ENCODE measurements at places on chromosomes 6 and 20.

DNA sequence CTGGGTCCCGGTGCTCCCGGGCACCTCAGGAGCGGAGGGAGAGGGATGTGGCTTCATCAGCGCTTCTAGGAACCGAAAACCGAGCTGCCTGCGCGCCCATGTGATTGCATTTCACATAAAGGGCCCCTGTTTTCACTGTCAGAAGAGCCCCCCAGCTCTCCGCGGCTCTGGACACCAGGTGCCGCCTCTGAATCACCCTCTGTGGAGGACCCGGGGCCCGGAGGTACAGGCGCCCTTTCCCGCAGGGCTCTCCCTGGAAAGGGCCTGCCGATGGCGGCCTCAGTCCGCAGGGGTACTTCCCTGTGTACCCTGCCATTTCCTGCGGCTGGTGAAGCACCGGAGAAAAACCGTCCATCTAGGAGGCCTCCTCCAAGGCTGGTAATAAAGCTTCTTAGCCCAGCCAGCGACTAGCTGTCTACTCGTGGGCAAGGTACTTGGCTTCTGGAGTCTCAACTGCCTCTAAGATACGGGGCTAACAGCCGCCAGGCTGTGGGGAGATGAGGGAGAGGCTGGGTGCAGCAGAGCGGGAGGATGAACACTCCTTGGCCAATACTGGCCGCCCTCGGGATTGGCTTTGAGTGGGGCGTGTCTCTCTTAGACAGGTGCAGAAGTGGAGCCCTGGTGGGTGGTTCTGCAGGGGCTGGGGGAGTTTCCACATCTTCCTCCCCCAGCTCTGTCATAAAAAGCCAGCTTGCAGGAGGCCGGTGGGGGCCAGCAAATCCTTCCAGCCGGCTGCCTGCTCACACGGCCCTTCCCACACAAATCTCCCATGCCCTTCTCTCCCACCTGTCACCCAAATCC is 1.6 kb downstream of the PPP1R16B start:
- peak; percentile 15 for DNase-seq

- no peak for DNase-seq
Observed at GRCh38 chr6:166435574-166435973, 52.8 kb upstream of the MPC1 start.

DNA sequence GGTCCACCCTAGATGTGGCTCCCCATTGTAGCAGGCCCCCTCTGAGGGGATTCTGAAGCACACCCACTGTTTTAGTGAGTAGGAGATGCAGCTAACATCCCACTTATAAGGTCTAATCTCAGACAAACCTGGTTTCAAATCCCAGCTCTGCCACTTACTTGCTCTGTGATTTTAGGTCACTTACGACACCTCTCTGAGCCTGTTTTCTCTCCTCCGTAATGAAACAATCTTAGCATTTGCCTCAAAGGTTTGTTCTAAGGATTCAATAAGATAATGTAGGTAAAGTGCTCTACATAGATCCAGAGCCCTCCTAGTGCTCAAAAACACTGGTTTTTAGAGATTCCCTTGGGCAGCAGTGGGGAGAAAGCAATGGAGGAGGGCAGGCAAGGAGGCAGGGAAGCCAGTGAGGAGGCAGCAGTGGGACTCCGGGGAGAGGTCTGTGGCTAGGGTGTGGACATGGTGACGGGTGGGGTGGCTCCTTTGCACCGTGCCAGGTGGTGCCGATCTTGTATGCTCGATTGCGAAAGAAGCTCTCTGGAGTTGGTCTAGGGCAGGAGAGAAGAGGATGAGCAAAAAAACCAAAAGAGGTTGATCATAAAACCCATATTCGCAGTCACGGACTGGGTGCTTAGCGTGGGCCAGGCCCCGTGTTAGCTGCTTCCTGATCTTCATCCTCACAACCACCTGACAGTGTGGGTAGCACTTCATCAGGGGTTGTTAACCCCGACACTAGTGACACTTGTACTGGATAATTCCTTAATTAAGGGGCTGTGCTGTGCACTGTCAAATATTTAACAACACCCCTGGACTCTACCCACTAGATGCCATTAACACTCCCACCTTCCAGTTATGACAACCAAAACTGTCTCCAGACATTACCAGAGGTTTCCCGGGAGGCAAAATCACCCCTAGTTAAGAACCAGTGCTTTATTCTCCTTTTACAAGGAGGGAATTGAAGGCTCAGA is 16.8 kb upstream of the PTGIS start:
- no peak for DNase-seq

- DNase-seq, result peak; percentile 56
Observed at GRCh38 chr6:152993431-152993830, 9.1 kb downstream of the MTRF1L start.

DNA sequence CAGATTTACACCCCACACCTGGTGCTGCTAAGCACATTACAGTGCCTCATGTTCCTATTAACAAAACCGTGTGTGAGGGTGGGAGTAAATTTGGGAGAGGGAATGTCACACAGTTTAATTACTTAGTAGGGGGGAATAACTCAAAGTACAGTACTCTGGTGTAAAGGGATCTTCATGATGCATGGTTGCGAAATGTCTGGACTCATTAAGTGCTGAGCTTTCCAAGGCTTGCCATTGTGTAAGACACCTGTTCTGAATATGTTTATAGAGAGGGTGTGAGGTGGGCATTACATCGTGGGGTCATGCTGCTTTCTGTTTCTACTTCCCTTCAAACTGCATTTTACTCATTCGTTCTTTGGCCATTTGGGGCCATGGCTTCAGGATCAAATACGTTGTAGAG is 181.2 kb downstream of the ADGRG6 start:
- DNase-seq, result no peak

- DNase-seq, result no peak
Observed at GRCh38 chr6:156822747-156823206, 45.6 kb downstream of the ARID1B start.

DNA sequence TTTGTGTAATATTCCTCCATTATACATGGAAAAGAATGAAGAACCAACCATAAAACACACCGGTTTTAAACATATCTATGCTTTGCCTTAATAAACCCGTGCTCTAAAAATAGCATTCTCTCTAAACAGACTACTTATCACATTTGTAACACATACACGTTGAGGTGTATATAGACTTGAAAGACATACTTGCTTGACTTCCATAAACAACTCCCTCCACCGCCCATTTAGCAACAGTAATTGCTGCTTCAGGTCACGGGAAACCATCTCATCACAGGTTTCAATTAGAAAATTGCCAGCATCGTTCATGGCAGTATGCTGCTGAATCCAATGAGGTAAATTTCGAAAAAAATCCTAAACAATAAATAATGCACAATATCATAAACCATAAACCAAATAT is 174.0 kb downstream of the SYNE1 start:
- DNase-seq, result no peak

GRCh38 chr6:87724983-87725811 is 23.2 kb upstream of the AKIRIN2 start:
- DNase-seq, result no peak

DNA sequence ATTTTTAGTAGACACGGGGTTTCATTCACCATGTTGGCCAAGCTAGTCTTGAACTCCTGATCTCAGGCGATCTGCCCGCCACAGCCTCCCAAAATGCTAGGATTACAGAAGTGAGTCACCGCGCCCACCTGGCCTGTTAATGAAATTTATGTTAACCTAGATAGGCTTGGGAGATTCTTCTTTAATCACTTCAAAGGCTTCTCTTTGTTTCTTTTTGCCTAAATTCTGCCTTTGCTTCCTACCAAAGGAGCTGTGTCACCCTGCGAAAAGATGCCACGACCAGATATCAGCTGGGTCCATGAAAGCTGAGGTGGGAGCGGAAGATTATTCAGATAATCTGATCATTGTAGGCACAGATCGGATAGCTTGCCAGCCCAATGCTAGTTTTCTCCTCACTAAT is 75.3 kb downstream of the GMPR start:
- DNase-seq, result no peak

DNA sequence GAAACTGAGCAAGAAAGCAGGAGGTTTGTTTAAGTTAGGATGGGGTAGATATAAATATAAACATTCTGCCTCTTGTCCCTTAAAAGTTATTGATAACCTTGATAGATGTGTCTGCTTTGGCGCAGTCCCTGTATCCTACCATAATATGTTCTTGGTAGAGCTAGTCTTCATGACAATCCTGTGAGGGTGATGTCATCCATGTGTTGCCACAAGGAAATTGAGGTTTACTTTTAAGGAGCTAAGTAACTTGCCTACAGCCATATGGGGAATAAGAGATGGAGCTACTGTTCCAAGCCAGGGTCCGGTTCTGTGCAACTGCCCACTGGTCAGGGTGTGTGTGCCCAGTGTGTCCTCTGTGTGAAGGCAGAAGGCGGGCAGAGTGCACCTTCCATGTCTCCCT is 78.5 kb downstream of the SSR1 start:
- no peak for DNase-seq

- peak; percentile 12 for DNase-seq
Observed at GRCh38 chr6:35728683-35729678, 7.9 kb upstream of the ARMC12 start.

- no peak for DNase-seq
Observed at GRCh38 chr6:76120302-76120701, 47.8 kb upstream of the IMPG1 start.

- DNase-seq, result peak; percentile 96
Observed at GRCh38 chr6:17393892-17394631, 667 bp downstream of the CAP2 start.

DNA sequence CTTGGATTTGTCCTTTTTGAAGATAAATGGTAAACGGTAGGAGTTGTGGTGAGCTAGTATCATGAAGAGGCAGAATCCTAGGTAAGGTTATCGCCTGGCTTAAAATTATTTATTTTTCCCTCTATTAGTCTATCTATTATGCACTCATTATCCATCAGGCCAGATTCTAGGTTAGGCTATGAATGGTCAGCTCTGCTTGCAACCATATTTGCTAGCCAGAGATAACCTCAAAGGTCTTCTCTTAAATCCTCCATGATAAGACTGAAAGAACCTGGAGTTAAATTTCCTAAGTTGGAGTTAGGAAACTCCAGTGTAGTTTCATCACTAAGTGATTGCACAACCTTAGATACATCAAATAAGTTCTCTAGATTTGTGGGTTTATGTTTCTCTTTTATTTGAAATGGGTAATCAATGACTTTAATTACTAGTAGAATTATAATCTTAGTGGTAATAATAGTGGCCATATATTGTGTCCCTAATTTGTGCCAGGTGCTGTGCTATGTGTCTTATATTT is 302.1 kb upstream of the RUNX2 start:
- no peak for DNase-seq

DNA sequence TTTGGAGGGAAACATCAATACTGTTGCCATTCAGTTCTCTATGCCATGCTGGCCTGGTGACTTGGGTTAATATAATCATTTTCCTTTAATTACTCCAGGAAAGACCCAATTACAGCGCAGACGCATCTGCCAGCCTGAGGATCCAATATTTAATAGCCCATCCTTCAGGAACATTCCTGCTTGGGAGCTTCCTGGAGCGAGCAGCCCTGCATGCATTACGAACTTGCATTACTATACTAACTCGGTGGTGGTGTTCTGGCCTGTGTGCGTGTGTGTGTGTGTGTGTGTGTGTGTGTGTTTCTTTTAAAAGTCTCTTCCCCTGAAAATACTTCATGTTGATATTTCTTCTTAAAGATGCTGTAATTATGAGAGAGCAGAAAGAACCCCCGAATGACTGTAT is 26.5 kb downstream of the PMEPA1 start:
- no peak for DNase-seq

DNA sequence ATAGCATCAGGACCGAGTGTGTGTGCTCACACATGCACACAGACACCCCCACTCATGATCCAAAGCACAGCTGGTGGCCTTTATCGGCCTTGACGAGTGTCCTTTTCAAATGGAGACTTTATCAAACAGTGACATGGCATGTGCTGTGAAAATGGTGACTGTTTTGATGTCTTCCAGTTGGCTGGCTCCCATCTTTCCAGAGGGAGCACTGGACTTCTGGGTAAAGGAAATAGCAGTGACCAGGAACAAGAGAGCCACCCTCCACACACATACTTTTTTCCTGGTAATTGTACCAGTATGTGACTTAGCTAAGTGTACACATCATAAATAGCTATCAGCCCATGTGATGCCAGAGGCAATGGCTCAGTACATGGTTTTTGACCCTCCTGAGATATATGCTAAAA is 52.7 kb downstream of the ZDHHC14 start:
- DNase-seq, result no peak

GRCh38 chr6:136987526-136987925 is 57.2 kb downstream of the IL20RA start:
- no peak for DNase-seq

- no peak for DNase-seq
Observed at GRCh38 chr20:48673507-48673906, 154.3 kb downstream of the PREX1 start.

DNA sequence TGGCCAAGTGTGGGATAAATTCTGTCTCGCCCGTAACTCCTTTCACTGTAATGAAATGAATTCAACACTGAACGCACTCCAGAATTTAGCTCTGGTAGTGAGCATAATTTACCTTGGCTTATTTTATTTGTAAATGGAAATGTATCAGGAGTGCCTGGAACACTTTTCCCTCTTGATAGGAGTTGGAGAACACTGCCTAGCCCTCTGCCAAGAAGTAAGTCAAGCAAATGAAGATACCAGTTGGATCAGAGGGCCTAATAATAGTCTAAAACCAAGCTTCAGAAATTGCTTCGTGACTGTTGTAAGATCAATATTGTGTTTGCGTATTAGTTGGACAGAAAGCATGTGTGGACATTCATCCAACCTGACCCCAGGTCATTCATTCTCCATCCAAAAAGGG is 64.6 kb upstream of the TPD52L1 start:
- no peak for DNase-seq

GRCh38 chr6:168943231-168943905 is 310.3 kb downstream of the THBS2 start:
- DNase-seq, result no peak

DNA sequence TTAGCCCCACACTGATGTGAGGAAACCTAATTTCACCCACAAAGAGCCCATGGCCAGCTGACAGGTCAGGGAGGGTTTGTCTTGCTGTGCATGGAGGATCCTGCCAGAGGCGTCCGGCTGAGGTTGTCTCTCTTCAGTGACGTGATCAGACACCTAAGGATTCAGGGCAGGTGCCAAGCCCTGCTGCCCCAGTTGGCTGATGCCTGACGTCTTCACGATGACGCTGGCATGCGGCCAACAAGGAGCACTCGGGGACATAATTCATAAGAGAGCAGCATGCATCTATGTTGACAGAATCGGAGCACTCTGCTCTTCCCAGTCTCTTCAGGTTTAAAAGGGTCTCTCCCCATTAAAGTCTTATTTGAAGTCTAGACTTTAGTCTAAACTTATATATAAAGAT is 47.8 kb downstream of the PSMB1 start:
- DNase-seq, result no peak

- peak; percentile 65 for DNase-seq
Observed at GRCh38 chr20:23889775-23890187, 10.2 kb upstream of the CST5 start.

DNA sequence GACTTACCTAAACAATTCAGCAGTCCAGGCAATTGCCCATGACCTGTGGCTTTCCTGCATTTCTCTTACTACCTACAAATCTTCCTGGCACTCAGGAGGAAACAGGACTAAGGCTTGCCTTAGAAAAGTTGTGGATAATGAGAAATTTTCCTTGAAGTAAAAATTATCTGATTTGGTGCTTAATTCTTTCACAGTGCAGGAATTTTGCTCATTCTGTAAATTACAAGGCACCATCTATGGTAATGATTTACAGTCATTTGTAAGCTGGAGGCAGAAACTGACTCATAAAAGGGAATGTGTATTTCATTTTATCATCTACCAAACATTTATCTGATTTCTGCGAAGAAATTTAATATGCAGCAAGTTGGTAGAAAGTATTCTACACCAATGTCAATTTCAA is 211.5 kb upstream of the FKBP1C start:
- peak; percentile 18 for DNase-seq
